T-helper 17 cell (primary cell): ENCODE measurements at places on chromosomes 1 and 21.

GRCh38 chr1:74611887-74612286 is 61.7 kb downstream of the ERICH3 start:
- DNase-seq, result no peak

- no peak for DNase-seq
Measured at GRCh38 chr21:27582948-27583430, 616.1 kb upstream of the ADAMTS5 start.

- peak; percentile 48 for DNase-seq
Measured at GRCh38 chr21:41816583-41817165, 49.8 kb upstream of the RIPK4 start.

DNA sequence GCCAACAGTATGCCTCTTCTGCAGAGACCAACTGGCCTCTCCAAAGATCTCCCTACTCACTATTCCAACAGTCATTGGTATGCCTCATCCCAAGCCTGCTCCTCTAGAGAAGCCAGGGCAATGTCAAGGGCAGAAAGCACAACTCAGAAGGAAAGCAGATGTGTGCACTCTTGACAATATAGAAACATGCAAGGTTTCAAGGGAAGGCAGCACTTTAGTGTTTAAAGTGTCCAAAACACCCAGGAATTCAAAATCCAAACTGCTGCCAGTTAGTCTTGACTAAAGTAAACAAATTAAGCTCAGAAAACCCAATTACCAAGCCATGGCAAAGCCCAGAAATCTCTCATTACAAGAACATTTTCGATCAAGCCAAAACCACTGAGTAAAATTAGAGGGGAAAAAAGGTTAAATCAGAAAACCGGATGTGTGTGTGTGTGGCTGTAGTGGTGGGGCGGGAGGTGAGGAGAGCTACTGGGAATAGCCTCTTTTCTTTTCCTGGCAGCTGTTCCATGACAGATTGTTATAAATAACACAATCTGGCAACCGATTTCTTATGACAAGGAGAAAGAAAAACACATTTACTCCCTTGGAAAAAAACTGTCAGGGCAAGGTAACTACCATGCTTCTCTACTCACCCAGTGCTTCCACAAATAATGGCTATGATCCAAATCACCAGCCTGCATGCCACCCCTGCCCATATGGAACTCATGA is 39.2 kb downstream of the EIF2B3 start:
- DNase-seq, result no peak

- DNase-seq, result no peak
Measured at GRCh38 chr1:101993710-101994109, 3.0 kb downstream of the OLFM3 start.

- no peak for DNase-seq
Measured at GRCh38 chr1:235397733-235398132, 30.5 kb downstream of the TBCE start.

GRCh38 chr1:156641761-156642264 is at the start of gene BCAN:
Gene BCAN (plus strand): TSS chr1:156642117. CDS start chr1:156646055, 3,938 bp downstream.
- DNase-seq, result peak; percentile 18

- DNase-seq, result no peak
Measured at GRCh38 chr1:179808503-179808902, 65.4 kb downstream of the FAM163A start.

DNA sequence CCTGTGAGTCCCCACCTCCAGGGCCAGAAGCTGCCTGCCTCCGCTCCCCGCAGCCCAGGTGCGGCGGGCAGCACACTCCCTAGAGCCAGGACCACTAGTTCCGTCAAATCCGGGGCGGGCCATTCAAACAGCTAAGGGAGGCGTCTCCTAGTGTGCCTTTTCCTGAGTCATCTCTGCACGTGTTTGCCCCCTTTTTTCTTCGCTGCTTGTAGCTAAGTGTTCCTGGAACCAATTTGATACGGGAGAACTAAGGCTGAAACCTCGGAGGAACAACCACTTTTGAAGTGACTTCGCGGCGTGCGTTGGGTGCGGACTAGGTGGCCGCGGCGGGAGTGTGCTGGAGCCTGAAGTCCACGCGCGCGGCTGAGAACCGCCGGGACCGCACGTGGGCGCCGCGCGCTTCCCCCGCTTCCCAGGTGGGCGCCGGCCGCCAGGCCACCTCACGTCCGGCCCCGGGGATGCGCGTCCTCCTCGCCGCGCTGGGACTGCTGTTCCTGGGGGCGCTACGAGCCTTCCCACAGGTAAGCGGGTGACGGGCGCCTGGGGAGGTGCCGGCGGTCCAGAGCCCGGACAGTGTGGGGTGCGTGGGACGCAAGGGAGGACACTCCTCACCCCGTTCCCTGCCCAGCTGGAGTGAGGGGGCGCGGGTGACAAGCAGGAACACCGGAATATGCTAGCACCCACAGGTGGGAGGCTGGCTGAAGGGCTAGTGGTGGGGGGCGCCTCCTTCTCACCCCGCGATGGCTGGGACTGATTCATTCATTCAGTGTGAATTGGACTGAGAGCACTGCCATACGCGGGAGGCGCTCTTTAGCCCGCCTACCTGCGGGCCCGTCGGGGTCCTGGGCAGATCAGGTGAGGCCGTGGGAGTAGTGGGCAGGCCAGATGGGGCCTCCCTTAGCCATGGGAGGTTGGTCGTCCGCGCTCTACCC is at the start of gene TNFRSF8:
TSS of gene TNFRSF8 (plus strand) at position 163 of the 932 bp plus-strand sequence. CDS start at position 459, 296 bp downstream.
- no peak for DNase-seq

DNA sequence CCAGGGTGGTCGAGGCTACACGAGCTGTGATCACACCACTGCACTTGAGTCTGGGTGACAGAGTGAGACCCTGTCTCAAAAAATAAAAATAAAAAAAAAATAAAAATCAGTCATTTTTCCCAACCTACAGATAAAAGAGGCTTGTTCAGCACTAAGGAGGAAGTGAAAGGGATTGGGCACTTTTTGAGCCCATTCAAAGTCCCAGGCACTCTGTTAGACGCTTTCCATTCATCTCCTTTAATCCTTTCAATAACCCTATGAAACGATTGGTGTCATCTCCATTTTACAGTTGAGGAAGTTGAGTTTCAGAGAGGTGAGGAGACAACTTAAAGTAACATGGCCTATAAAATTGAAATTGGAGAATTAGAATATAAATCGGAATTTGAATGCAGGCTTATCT is 10.4 kb upstream of the AGO4 start:
- DNase-seq, result no peak

- no peak for DNase-seq
Measured at GRCh38 chr1:6912518-6912917, 127.3 kb downstream of the CAMTA1 start.

GRCh38 chr1:109529881-109530456 is 9.7 kb upstream of the GPR61 start:
- DNase-seq, result no peak

DNA sequence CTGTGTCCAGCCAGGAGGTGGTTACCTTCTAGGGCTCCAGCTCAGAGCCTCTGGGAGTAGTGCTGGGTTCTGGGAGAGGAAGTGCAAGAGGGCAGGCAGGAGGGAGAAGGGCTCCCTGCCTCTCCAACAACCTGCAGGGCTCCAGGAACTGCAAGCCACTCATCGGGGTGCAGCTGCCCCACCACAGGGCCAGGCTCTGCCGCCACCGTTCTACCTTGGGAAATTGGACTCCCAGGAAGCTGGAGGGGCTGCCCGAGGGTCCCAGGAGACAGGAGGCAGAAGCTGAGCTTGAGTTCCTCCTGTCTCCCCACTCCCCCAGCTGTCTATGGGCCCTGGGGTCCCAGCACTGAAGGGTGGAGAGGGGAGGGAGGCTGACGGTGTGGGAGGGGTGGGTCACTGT is 7.4 kb upstream of the PRDM16 start:
- DNase-seq, result no peak

GRCh38 chr1:59150577-59151386 is 146.1 kb upstream of the FGGY start:
- DNase-seq, result no peak

- DNase-seq, result no peak
Measured at GRCh38 chr1:165259236-165259635, 97.3 kb downstream of the LMX1A start.

DNA sequence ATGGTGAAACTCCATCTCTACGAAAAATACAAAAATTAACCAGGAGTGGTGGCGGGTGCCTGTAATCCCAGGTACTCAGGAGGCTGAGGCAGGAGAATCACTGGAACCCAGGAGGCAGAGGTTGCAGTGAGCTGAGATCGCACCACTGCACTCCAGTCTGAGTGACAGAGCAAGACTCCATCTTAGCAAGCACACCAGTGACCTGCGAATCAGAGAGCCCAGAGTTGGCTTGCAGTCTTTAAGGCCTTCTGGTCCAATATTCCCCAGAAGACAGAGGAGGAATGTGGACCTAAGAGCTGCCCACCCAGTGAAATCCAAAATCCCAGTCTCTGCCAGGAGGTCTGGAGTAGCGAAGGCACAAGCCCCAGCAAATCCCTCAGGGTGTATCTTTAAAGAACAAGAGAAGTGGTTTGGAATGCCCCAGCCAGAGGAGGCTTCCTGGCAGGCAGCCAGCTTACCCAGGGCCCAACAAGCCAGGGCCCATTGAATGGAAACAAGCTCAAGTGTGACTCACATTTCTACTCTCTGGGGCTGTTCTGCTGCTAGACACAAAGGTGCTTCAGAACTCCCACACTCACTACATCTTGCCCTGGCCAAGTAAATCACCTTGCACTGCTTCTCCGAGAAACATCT is 23.9 kb downstream of the GPR161 start:
- no peak for DNase-seq

- DNase-seq, result no peak
Measured at GRCh38 chr21:42596657-42597056, 56.8 kb upstream of the PDE9A start.

DNA sequence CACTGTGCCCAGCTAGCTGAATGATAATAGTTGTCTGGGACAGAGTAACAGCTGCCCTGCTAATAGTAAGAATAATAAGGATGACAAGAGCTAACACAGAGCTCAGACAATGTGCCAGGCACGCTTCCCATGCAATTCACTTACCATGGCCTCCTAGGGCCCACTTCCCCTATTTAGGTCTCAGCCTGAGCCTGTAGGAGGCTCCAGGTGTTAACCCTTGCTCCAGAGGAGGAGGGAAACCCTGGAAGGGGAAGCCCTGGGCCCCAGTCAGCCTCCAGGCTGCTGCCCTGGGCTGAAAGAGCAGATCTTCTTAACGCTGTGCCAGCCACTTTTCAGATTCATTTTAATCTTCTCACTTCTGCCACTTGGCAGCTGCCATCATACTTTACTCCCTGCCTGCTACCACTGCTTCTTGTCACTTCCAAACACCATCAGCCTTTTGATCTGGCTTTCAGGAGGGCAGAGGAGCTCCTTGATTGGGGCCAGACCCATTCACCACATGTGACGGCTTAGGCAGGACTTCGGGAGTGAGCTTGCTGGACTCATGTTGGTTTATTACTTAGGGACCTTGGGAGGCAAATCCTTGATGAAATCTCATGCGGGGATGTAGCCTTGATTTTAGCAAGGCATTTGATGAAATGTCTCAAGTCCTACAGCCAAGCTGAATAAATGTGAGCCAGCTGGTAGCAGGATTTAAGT is 66.7 kb upstream of the PARP1 start:
- DNase-seq, result no peak

- no peak for DNase-seq
Measured at GRCh38 chr1:220813013-220813412, 26.3 kb downstream of the MTARC1 start.

DNA sequence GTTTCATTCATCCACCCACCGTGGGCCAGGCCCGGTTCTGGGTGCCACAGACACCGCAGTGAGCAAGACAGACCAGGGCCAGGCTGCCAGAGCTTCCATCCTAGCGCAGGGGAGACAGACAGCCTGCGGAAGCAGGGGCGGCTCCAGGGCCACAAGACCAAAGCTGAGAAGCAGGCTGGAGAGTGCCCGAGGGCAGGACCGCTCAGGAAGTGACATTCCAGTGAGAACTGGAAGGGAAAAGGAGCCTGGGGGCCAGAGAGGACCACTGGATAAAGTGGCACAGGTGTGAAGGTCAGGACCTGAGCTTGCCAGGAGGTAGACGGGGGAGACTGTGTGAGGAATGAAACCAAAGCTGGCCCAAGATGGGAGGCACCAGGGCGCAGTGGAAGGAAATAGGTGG is 59.5 kb upstream of the EFHD2 start:
- no peak for DNase-seq

GRCh38 chr1:41557751-41558455 is 73.4 kb upstream of the EDN2 start:
- DNase-seq, result no peak

- no peak for DNase-seq
Measured at GRCh38 chr1:204885790-204886189, 15.1 kb downstream of the NFASC start.

GRCh38 chr1:22288593-22289241 is 145.8 kb upstream of the WNT4 start:
- no peak for DNase-seq

GRCh38 chr1:46516200-46516950 is 26.7 kb downstream of the DMBX1 start:
- DNase-seq, result no peak

DNA sequence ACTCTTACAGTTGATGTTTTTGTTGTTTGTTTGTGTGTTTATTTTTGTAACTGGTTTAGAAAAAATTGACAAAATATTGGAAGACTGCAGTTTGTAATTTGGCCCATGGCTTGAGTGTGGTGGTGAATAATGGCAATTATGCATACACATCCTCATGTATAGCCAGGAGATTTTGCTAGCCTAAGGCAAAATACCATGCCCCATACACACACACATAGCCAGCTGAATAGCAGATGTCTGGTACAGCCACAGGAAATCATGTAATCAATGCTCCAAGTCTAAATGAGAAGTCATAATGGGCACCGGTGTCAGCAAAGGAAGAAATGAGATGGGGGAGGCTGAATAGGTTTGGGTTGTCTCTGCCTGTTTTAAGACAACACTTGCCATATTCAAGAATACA is 135.2 kb upstream of the COA6 start:
- DNase-seq, result no peak

GRCh38 chr1:219434285-219434922 is 178.5 kb downstream of the ZC3H11B start:
- DNase-seq, result no peak

DNA sequence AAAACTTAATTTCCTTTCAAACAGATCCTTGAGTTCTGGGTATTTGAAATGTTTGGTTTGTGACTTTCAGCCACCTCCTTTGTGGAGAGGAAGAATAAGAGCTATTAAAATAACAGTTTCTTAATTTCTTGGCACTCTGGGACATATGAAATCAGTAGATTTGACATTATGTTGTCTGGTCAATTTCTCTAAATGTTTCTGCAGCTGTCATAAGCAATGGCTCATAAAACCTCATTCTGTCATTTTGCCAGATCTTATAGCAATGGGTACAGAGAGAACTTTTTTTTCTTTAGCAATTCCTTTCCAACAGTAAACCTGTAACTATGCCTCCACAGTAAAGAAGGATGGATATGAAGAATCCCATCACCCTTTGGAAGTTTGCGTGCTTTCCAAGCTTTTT is 52.6 kb downstream of the LAMC1 start:
- no peak for DNase-seq

GRCh38 chr1:113874012-113874879 is 2.7 kb upstream of the PTPN22 start:
- no peak for DNase-seq

DNA sequence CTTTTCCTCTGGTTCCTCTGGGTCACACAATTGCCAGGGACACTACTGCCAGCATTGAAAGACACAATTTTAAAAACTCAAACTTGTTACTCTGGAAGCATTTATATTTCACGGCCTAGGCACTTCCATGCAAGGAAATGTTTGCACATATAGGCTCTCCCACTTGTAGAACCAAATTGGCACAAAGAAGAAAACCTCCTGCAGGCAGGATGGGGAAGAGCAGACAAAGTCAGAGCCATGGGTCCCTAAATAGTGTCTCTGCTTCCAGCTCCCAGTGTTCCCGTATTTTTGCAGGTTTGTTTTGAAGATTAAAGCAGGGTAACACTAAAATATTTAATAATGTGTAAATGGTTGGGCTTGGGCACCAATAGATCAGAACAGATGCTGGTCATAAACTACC is 19.0 kb upstream of the ADGRL2 start:
- DNase-seq, result no peak
